ENCODE measurements at places on chromosomes 11 and 22.

GRCh38 chr11:46363031-46363407, 15.8 kb downstream of the DGKZ start:
- peak; percentile 81 for DNase-seq

DNA sequence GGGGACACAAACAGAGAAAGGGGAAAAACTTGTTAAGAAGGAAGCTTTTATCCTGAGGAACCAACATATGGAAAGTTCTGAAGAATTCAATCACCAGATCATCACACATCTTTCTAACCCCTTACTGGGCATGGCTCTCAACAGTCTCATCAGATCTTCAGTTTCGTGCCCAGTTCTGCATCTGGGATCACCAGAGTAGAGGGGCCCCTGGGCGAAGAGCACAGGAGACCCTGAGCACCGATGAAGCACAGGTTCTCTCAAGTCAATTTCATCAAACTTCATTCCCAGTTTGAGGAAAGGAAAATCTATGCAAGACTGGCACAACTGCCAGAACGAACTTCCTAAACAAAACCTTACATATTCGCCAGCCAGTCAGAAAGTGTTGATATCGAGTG, 8.5 kb upstream of the PYGM start:
- no peak for DNase-seq

DNA sequence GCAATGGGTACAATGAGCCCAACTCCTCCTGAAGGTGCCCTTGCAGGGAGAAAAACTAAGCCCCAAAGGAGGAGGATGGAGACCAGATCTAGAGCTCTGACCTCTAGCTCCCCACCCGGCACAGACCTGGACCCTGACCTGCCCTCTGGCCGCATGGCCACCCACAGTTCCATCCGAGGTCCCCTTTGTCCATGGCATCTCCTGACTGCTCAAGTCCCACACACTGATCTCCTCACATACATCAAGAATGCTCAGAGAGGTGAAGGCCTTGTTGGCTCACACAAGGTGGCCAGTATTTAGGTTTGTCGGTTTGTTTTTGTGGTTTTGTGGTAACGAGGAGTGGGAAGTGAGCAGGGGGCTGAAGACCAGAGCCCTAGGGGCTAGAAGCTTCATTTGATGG, 423.5 kb upstream of the B3GAT1 start:
- no peak for DNase-seq

DNA sequence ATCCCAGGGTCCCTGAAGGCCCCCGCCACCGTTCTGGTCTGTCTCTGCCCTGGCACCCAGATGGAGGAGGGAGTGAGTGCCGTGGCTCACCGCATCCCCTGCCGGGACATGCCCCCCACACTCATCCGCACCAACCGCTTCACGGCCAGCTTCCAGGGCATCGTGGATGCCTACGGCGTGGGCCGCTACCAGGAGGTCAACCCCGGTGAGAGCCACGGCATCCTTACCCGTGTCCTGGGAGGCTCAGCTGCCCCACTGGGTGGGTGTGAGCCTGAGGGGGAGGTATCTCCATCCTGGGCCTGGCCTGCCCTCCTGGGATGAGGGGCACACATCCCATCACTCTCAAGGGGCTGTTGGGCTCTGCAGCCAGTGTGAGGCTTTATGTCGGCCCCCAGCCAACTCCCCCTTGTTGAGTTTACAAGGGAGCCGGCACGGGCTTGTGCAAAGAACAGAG, 6.1 kb downstream of the TCIRG1 start:
- no peak for DNase-seq

DNA sequence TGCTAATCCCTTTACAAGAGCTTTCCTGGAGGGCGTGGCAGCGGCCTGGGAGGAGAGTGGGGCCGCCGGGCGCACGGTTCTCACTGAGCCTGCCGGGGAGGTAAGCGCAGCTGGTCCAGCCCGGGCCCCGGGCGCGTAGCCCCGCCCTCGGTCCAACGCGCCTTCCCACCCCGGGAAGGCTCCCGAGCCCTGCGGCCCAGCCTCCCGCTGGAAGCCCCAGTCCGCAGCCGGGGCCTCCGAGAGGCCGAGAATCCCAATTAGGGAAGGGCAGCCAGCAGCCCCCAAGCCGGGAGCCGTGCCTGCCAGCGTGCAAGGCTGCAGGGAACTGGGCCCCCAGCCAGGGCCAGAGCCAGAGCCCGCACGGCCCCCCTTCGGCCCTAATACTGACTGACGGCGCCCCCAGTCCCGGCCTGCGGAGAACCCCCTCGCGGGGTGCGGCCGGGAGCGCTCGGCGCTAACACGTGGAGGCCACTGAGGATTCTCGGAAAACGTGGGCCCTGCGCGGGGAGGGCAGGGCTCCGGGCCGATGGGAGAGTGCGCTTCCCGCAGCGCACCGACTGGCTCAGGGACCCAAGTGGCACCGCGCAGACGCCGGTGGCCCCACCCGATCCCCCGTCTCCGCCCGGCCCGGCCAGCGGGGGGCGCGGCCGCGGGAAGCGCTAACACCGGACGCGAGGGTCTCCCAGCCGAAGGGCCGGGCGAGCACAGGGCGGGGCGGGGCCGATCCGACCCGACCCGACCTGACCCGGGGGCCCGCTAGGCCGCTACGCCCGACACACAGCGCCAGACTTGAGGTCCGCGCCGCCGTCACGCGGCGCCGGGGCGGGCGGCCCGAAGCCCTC, 5.7 kb downstream of the ZFTA start:
- peak; percentile 64 for DNase-seq

- no peak for DNase-seq
Observed at GRCh38 chr11:65958291-65958690, 3.2 kb upstream of the SART1 start.

DNA sequence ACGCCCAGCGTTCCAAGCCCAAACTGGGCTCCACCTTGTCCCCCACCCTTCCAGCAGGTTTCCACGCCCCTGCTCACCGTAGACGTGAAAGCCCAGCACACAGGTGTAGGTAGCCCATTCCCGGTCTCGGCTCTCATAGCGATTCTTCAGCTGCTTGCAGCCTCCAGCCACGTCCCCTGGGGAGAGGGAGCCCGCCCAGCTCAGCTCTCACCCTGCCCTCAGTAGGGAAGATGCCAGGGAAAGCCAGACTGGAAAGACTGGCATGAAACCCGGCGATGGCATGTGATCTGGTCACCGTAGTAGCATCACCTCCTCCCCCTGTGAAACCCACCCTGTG, 1.4 kb upstream of the MTA2 start:
- DNase-seq, result peak; percentile 31

- DNase-seq, result no peak
Observed at GRCh38 chr22:40628354-40629042, 8.0 kb downstream of the MRTFA start.

DNA sequence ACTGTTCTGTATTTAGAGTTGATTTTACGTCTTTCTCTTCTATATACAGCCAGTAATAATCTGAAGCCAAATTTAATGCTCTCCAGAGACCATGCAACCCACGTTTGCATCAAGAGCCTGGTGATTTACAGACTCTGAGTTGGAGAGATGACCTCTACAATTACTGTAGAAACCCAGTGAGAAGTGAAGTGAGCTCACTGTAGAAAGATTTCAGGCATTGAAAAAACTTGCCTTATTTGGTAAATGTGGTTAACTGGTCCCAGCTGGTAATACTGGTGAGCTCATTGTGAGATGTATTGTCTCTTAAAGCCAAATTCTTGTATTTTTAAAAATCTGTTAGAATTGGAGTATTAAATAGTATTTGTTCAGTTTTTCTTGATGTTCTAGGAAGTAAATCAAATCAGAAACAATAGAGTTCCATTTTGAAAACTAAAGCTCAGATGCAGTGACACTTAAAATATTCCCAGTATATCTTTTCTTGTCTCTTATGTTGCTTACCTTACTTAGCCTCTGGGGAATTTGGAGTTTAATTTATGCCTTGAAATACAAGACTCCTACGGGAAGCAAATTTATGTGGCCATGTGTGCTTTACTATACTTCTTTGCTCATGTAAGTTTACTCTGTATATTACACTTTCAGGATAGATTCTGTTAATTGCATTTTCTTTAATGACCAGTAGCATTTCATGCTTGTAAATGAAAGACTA, 189.9 kb downstream of the ARHGAP42 start:
- no peak for DNase-seq

DNA sequence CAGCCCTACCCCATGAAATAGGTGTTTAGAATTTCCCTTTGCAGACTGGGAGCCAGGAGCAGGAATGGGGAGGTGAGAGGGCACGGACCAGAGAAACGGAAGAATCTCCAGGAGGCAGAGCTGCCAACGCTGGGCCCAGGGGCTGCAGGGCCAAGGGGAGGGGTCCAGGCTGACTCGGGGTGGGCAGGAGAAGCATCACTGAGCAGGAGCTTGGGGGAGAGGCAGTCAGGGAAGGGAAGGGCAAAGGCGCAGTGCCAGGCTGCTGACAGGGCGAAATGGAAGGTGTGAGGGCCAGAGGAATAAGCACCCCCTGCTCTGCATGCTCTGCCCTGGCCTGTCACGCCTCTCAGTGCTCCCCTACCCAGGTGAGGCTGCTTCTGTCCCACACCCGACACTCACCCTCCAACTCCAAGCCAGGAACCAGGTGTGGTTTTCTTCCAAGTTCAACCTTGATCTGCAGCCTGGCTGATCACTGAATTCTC, 14.5 kb downstream of the LRRC32 start:
- DNase-seq, result no peak

GRCh38 chr11:70360211-70360610, 38.1 kb upstream of the CTTN start:
- DNase-seq, result peak; percentile 32

GRCh38 chr22:46878191-46878948, 115.9 kb downstream of the TBC1D22A start:
- no peak for DNase-seq

- no peak for DNase-seq
Observed at GRCh38 chr22:39907605-39908097, 6.8 kb downstream of the GRAP2 start.

DNA sequence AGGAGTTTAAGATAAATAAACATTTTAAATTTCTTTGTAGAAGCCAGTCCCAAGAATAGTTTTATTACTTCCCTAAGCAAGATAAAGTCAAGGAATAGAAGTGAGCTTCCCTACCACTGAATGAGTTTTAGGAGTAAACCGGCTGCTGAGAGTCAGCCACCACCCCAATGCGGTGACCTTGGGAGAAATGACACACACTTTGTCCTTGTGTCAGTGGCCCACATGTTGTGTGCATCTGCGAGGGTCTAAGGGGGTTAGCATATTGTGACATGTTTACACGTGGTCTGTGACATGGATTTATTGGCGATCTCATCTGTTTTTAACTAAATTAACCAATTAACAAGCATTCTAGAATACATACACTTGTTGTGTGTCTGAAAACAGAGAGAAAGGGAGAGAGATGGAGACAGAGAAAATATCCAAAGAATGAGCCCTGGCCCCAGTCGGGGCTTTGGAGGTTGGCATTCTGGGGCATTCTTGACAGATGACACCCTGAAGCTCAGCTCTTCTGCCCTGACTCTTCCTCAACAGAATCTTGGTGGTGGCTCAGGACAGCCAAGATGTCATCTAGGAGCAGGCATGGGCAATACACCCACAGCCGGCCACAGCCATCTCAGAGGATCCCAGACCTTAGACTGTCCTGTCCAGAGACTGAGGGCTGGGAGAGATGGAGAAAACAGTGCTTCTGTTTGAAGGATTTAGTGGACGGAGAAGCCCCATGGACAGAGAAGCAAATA, 29.7 kb upstream of the TMPRSS4 start:
- DNase-seq, result no peak

GRCh38 chr11:9771071-9771511, 107.2 kb downstream of the SWAP70 start:
- DNase-seq, result no peak

DNA sequence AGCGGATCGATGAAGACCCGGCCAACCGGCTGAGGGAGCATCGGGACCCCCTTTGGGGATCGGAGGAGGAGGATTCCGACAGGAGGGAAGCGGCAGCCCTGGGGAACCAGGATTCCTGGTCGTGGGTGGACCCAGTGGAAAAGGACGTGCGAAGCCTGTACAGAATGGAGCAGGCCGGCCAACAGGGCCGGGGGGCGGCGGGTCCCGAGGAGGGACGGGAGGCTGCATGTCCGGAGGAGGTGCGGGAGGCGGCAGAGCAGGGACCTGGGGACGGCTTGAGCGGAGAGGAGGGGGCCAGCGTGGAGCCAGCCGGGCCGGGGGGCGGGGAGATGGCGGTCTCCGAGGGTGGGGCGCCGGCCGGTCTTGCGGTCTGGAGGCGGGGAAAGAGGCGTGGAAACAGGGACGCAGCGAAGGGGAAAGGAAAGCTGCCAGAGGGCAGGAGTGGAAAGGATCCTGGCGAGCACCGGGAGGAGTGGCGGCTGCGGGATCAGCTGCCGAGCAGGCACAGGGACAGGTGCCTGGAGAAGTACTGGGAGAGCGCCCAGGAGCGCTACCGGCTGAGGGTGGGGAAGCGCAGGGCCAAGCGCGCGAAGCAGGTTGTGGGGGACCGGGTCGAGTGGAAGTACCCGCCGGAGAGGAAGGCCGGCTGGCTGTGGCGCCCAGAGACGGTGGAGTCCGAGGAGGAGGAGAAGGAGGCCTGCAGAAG, at the start of gene ANO5:
ANO5 (plus strand) TSS at position 444 of the 706 bp plus-strand sequence. CDS start 408 bp downstream, outside the sequence.
- peak; percentile 87 for DNase-seq

GRCh38 chr22:38249803-38250642, 22.8 kb downstream of the TMEM184B start:
- DNase-seq, result no peak

- DNase-seq, result no peak
Observed at GRCh38 chr11:105297463-105297862, 157.9 kb upstream of the CARD18 start.

GRCh38 chr11:2846056-2846455, 39.5 kb downstream of the CDKN1C start:
- no peak for DNase-seq

- no peak for DNase-seq
Observed at GRCh38 chr11:119262668-119263351, 54.1 kb downstream of the MCAM start.

DNA sequence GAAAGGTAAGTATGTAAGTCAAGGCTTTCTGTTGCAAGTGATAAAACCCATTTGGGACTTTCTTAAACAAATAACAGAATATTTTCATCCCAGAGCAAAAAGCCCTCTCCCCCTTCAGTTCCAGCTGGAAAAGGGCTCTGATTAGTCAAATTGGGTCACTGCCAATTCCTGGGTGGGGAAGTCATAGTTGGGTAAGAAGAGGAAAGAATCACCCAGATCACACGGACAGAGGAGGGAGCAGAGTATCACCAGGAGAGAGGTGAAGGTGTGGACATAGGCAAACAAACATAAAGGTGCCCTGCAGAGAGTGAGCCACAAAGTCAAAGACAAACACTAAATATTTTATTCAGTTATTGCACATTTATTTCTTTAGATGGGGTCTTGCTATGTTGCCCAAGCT, 36.3 kb upstream of the SORL1 start:
- DNase-seq, result no peak

DNA sequence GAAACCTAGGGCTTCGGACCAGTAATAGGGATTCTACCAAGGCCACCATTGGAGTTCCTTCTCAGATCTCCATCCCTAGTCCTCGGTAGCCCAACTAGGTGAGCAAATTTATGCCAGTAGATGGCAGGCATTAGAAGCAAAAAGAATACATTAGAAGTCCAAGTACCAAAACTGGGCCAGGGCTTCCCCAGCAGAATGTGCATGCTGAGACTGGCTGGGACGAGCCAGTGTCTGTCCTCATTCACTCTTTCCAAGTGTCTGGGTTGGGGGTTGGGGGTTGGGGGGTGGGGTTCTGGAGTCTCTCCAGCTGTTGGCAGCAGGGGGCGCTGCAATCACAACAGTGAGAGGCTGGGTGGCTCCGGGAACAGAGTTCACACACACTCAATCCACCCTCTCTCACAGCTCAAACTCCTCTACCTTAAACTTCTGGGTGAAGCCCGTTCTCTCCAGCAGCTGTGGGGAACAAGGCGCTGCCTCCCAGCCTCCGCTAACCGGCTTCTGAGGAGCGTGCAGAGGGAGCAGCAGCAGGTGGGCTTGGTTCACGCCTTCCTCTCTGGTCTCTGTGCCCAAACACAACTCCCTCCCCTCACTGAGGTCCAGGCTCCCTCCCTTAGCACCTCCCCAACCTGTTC, 57.5 kb downstream of the BTG4 start:
- no peak for DNase-seq

Measured in heart left ventricle (tissue), 16 donors.